ENCODE measurements at places on chromosomes 1 and 21.

GRCh38 chr1:196308176-196308575 lies 300.1 kb downstream of the KCNT2 start:
- no peak for DNase-seq

DNA sequence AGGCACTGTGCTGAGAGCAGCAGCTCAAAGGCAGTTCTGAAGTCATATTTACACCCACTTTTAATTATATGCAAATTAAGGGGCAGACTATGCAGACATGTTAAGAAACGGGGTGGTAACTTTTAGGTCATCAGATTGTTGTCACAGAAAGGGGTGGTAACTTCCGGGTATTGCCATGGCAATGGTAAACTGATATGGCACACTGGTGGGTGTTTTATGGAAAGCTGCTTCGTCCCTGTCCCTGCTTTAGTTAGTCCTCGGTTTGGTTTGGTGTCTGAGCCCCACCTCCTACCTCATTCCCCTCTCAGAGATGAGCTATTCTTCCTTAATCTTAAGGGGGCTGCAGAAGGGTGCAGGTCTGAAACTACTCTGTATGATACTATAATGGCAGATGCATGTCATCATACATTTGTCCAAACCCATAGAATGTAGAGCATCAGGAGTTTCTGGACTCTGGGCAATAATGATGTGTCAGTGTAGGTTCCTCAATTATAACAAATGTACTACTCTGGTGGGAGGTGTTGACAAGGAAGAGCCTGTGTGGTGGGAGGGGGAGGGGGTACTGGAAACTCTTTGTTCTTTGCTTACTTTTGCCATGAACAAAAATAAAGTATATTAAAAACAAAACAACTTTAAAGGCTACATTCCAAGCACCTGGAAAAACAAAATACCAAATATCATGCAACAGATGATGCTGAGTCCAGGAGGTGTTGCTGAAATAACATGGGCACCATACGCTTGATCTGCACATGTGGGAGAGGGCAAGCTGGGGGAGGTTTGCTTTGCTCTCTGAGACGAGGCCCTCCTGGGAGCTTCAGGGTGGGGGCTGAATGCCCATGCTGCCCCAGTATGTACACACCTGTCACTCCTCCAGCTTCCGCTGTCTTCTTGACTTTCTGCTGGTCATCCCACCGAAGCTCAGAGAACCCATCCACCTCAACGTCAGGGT lies 6.3 kb downstream of the PARP1 start:
- no peak for DNase-seq

DNA sequence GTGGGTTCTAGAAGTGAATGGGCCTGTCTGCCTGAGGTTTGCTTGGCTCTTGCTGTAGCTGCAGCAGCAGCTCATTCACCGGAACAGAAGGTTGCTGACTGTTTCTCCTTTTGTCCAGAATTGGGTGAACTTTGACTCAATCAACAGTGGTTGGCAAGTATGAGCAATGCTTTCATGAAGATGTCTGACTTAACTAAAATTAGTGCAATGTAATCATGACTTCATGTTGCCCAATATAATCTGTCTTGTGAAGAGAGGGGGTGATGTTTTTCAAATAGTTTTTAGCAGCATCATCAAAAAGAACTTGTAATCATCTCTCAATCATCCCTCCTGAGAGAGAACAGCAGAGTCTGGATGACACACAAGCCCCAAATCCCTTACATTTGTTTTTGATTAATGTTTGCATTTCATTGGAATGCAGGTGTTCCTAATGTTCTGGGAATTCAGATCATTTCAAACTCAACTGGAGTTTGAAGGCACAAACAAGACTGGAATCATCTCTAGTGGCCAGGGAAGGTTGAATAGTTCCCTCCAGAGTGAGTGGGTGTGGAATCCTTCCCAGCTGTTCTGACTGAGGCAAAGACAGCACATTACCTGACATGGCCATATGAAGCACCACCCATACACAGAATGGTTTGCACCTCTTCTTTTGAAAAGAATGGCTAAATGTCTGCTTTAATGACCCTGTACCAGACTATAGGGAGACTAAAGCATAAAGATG lies 82.9 kb downstream of the HLX start:
- DNase-seq, result no peak

GRCh38 chr1:117618450-117619122 lies 12.7 kb downstream of the TENT5C start:
- no peak for DNase-seq

DNA sequence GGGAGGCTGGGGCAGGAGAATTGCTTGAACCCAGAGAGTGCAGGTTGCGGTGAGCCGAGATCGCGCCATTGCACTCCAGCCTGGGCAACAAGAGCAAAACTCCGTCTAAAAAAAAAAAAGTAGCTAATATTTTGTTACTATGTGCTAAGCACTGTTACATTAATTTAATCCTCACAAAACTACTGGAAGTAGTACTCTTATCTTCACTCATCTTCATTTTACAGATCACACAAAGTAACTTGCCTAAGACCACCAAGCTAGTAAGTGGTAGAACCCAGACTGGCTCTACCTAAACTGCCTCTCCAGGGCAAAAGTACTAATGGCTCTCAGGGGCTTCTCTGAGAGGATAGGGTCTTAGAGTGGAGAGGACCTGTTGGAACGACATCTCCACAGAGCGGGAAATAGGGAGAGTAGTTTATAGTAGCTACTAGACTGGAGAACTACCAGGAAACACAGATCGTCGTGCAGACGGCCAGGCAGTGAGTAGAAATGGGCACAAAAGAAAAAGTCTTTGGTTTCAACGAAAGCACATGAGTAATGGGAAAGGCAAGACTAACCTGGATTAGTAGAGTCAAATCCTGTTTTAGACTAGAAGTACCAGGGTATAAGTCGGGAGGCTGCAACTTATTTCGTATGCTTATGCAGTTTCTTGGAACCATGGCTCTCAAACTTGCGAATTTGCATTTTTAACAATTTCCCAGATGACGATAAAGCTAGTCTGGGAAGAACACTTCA lies 1.4 kb downstream of the CLCC1 start:
- peak; percentile 9 for DNase-seq

DNA sequence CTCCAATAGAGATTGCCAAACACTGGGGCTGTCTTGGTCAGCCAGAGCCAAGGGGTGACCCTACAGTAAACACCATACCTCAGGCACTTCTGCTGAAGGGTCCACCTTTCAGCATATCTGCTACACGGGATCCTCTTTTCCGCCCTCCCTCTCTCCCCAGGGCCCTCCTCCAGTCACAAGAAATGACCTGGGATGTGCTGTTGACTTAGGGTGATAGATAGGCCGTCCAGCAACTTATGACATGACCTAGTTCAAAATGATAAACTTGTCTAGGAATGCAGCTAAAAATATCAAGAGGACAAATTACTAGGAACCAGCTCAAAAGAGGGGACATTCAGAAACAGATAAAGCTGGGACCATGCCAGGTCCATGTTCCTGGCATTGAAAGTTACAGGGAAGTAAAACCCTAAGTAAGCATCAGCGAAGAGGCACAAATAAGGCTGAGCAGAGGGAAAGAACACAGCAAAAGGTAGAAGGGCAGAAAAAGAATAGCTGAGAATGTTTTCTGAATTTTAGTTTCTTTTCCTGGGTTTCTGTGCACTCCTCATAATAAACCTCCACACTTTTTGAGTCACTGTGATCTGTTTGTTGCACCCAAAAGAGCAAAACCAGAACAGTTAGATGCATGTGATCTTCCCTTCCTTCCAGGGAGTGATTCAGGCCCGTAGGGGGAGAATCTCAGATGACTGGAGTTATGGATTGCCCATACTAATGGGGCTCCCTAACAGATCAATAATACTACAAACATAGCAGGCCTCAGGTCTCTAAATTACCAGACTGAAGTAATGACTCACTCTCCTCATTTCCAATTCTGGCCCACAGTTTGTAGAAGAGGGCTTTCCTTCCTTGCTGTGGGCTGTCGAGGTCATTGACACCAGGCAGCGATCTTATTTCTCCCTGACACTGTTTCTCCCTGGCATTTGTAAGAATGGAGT lies 48.9 kb upstream of the F3 start:
- DNase-seq, result no peak

GRCh38 chr1:62373221-62373620 lies 54.0 kb upstream of the KANK4 start:
- DNase-seq, result no peak

- DNase-seq, result peak; percentile 53
Observed at GRCh38 chr1:211951856-211952255, 83.5 kb downstream of the INTS7 start.

GRCh38 chr1:206445116-206445515 lies 25.2 kb upstream of the IKBKE start:
- no peak for DNase-seq

DNA sequence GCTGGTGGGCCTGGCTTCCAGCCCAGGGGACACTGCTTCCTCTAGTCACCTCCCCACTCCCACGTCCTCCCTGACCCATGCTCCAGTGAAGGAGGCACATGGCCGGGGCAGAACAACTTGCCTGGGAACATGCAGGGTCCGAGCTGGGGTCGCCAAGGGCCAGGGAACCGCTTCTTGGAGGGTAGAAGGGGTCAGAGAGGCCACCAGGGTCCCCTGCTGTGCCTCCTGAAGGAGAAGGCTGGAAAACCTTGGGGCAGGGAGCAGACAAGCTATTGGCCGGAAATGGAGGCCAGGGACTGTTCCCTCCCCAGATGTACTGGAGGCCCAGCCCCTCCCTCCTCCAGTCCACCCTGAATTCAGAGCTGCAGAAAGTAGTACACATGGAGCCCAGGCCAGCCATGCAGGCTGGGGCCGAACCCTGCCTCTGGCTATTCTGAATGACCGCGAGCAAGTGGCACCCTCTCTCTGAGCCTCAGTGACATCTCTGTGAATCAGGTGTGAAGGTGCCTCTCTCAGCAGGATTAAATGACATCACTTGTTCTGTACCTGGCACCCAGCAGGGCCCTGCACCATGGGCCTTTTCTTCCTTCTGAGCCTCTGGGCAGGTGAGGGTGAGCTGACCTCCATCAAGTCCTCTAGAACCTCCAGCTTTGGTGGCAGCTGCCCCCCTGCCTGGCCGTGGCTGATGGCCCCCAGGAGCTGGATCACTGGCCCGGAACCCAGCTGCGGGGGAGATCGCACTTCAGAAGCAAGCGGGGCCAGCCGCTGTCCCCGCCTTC lies 15.7 kb downstream of the SPOCD1 start:
- no peak for DNase-seq

GRCh38 chr1:17507915-17508314 lies 31.6 kb upstream of the ARHGEF10L start:
- DNase-seq, result no peak

GRCh38 chr1:150810958-150811659 lies 3.0 kb upstream of the CTSK start:
- DNase-seq, result no peak

- no peak for DNase-seq
Observed at GRCh38 chr1:110538921-110539320, 19.9 kb upstream of the KCNA10 start.

- no peak for DNase-seq
Observed at GRCh38 chr1:47181095-47181954, 8.5 kb downstream of the PDZK1IP1 start.

GRCh38 chr1:21302747-21303715 lies 12.8 kb upstream of the ECE1 start:
- no peak for DNase-seq

DNA sequence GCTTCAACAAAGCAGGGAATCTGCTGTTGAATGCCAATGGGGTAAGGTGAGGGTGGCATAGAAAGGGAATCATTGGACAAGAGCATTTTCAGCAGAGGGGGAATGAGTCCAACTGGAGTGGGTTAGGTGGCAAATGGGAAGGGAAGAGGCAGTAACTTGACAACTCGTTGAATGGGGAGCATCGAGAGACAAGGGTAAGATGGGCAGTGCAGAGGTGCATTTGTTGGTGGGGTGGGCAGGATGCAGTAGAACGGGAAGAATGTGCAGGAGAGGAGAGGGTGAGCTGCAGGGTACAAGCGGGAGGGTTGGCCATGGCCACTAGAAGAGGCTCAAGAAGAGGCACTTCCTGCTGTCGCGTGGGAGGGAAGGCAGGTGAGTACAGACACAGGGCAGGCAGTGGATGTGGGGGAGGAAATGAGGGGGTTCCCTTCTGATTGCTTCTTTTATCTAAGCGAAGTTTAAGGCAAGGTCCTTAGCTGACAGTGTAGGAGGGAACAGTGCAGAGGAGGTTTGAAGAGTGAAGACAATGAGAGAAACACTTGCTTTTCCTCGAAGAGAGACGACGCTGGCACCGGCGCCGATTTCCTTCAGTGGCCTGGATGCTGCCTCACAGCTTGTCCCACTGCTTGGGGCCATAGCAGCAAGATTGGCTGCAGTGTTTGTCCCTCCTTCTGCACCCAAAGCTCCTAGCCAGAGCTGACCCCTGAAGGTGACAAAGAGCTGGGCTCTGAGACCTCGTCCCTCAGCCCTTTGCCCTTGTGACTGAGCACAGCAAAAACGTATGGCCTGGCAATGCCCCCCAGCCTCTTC lies 3.2 kb upstream of the IKBKE start:
- no peak for DNase-seq

DNA sequence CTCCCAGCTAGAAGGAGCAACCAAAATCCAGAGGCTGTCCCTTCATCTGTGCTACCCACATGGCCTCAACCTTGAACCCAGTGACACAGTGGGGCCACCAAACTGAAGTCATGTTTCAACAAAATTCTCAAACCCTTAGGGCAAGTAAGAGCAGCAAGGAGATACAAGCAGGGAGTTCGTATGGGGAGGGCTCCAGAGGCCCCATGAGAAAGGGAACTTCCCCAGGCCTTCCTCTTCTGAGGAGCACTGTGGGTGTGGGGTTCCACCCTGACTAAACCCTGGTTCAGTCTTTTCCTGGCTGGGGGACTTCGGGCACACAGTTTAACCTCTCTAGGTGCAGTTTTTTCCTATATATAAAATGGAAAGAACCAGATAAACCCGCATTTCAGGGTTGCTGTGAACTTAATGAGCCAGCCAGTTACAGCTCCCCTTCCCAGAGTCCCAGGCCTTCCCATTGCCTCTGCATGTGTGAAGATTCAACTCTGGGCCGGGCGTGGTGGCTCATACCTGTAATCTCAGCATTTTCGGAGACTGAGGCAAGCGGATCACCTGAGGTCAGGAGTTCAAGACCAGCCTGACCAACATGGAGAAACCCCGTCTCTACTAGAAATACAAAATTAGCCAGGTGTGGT lies 8.0 kb upstream of the THEMIS2 start:
- peak; percentile 25 for DNase-seq

GRCh38 chr21:22763442-22763841 lies 1765.2 kb downstream of the NCAM2 start:
- DNase-seq, result no peak

DNA sequence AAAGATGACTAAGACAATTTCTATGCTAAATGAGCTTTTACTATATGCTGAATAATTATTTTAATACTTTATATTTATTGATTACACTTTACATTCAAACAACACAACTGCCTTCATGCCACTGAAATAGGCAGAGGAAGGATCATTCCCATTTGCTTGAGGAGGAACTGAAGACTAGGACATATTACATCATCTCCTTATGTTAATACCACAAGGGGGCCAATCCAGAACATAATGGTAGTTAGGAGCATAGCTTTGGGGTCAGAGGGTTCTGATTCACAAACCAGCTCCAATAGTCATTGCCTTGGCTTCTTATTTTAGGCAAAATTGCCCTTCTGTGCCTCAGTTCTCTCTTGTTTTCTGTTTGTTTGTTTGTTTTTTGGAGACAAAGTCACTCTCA lies 306.5 kb downstream of the KCNH1 start:
- no peak for DNase-seq

DNA sequence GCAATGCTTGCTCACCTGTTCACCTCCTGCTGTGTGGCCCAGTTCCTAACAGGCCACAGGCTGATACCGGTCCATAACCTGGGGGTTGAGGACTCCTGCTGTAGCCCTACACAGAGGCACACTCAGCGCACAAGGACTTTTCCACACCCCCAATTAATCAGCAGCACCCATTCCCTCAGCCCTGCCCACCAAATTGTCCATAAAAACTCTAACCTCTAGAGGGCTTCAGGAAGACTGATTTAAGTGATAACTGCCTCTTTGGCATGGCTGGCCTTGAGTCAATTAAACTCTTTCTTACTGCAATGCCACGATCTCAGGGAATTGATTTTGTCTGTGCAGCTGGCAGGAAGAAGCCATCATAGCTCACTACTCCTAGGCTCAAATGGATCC lies 71.3 kb upstream of the MUTYH start:
- no peak for DNase-seq

Data from RPMI8226 (cell line).